ENCODE measurements at places on chromosomes 7 and 10.
A peak's percentile ranks its signal among the peaks of the same experiment; 100 is the strongest.

GRCh38 chr10:6514844-6515780 is 65.0 kb downstream of the PRKCQ start:
- DNase-seq: peak; percentile 65

DNA sequence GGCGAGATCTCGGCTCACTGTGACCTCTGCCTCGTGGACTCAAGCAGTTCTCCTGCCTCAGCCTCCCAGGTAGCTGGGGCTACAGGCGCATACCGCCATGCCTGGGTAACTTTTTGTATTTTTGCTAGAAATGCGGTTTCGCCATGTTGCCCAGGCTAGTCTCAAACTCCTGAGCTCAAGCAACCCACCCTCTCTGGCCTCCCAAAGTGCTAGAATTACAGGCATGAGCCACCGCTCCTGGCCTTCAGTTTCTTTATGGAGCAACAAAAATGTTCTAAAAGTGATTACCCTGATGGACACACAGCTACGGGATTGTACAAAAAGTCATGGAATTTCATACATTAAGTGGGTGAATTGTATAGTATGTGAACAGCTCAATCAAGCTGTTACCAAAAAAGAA is 216.0 kb downstream of the CALN1 start:
- DNase-seq: no peak

GRCh38 chr7:109967406-109967805 is 1123.5 kb upstream of the LRRN3 start:
- no peak for DNase-seq

DNA sequence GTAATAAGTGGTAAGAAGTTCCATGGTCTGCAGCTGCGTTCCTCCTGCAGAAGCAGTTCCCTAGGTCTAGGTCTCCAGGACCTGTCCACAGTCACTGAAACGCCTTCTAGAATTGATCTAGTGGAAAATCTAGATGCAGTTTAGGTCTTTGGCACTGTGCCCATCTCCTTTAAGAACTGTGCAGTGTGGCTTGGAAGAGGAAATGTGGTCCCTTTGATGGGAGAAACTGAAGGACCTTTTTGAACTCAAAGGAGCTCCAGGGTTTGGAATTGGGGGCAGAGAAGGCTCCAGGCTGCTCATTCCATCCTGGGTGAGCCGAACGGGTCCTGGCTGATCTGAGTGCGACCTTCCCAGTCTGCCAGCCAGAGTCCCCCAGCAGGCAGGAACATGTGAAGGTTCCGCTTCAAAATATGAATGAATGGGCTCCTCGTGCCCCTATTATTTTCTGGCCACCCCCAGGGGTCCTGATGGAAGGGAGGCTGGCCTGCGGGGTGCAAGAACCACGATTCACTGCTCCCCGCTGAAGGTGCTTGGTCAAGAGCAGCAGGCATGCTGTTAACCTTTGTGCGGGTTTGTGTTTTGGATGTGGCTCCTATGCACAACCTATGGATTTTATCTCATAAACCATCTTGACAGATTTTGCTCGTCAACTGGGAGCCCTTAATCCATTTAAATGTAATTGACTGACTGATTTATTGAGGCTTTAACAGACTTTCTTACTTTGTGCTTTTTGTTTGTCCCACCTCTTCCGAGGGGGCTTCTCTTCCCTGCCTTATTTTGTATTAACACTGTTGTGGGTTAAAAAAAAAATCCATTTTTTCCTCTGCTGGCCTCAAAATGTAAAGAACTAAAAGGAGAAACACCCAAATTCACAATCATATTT is 36.7 kb downstream of the ZNF467 start:
- DNase-seq: no peak

- no peak for DNase-seq
Measured at GRCh38 chr10:59366290-59366689, 3.9 kb upstream of the FAM13C start.

DNA sequence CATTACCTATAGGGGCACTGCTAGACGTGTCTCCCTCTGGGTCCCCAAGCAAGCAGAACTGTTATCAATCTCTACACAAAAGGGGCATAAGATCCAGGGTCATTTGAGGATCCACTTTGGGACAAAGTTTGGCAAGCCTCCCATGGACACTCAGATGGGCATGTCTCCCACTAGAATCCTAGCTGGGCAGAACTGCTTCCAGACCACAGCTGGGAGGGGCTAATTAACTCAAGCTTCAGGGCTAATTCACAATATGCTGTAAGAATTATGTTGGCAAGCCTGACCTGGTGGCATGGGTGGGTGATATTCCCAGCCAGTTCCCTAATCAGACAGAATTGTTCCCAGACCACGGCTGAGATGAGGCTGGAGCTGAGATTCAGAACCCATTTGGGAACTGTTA is 738.4 kb upstream of the FZD8 start:
- DNase-seq: no peak

- DNase-seq: no peak
Measured at GRCh38 chr10:114479836-114480235, 75.5 kb upstream of the AFAP1L2 start.

- peak; percentile 18 for DNase-seq
Measured at GRCh38 chr7:21941611-21942141, 4.0 kb downstream of the CDCA7L start.

GRCh38 chr7:30238721-30239441 is 45.5 kb upstream of the ZNRF2 start:
- peak; percentile 53 for DNase-seq

DNA sequence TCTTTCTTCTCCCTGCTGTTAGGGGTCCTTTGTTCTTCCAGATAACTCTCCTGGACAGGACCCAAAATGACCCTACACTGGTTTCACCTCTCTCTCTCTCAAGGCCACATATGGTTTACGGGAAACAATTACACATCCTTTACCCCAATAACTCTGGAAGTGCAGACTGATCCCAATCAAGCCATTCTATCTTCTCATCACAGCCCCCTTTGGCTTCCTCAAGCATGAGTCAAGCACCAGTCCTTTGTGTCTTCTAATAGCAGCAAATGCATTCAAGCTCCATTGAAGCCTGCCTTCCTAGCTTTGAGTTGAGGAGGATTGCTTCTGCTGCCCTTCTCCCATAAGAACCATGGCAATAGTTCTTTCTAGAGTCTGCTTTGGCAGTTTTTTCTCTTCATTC is 20.2 kb downstream of the C10orf67 start:
- DNase-seq: no peak

DNA sequence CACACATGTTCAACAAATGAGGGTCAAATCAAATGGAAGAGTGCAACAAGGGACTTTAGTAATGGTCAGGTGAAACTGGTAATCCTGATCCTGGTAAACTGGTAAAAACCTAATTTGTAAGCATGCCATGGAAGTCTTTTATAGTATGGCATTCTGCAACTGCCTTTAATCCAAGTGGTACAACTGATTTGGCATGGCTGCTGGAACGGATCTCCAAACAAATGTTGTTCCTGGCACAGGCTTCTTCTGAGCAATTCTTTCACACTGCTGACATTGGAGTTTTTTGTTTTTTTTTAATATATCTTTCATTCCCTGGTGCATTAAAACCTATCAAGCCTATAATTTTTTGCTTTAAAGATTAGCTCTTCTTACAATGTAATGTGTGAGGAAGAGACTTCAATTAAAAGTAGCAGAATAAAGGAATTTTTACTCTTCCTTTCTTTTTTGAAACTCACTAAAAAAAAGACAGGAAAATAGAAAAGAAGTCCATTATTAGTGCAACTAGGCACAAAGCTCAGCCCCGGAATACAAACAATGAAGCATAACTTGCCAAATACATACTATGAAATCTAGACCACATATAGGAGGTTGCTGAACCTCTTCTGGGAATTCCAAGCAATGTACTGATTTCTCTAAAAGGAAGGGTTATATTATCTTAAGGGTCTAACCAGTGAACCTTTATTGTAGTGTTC is 79.3 kb upstream of the OIT3 start:
- no peak for DNase-seq

DNA sequence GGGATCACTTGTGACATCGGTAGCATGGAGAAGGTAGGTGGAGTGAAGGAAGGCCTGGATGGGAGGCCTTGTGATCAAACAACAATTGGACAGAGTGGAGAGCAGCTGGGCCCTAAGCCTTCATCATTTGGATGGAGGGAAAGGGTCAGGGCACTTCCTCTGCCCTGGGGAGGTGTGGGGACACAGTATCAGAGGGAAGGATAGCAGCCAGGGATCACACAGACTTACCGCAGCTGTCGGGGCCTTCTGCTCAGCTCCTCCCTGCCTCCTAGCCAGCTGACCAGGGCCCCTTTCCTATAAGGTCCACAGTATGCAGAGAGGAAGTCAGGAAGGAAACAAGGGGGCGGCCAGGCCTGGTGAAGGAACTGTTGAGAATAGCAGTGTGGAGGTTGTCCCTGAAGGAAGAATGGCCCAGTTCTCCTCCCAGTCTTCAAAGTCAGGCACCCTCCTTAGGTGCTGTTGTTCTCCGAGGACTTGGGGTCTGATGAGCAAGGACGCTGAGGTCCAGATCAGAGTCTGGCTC is 62.1 kb downstream of the ABCC2 start:
- no peak for DNase-seq

DNA sequence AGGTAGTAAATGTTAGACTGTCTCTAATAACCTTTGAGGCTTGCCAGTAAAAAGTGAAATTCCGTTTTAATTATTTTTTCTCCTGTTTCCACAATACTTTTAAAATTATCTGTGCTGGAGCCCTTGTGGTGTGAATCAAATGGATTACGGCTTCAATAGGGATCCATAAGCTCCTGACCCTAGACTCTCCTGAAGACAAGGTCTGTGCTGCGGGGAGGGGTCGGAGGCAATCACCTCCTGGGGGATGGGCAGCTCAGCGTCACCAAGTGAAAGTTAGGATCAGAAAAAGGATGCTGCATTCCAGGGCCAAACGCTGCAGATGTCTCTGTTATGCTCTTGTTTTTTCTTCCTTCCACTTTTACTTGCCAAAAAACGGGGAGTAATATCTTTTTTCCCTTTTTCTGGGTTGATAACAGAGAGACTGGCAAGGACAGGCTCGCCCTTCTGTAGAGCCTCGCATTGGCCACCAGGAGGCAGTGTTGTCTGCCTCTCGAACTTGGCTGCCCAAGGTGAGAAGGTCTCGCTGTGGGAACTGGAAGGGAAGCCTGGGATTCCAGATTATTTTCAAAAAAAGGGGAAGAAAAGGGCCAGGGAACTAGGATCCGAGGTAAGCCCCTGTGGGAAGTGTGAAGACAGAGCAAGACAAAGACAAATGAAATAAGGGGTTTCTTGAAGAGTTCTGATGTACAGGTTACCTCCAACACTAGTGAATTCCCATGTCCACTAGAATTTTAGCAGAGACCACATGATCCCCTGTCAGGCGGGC is 621.9 kb downstream of the ACTR3B start:
- peak; percentile 5 for DNase-seq

- DNase-seq: no peak
Measured at GRCh38 chr10:15091418-15091817, 2.8 kb upstream of the ACBD7 start.

DNA sequence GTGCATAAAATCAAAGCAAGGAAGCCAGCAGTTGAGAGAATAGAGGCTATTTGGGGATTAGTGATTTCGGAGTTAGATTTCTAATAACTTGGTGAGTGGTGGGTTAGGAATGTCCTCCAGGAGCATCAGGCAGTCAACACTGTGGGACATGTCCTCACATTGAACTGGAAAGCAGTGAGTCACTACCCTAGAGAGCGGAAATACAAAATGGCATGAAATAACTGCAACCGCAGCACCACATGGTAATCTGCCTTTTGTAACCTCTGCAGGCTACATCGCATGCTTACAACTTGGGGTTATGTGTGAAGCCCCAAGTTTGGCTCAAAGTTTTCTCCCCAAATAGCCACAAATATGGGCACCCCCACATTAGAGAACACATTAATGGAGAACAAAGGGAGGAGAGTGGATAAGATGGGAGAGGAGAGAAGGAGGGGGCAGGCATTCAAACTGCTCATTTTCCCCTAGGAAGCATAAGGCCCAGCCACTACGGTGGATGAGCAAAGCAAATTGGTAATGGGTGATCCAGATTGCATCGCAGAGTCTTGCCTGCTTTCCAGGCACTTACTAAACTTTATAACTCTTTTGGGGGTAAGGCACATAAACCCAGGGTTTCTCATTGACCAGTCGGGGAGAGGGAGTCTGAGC is 22.0 kb upstream of the SLF2 start:
- DNase-seq: no peak

GRCh38 chr10:120975868-120976225 is 124.7 kb downstream of the WDR11 start:
- no peak for DNase-seq

DNA sequence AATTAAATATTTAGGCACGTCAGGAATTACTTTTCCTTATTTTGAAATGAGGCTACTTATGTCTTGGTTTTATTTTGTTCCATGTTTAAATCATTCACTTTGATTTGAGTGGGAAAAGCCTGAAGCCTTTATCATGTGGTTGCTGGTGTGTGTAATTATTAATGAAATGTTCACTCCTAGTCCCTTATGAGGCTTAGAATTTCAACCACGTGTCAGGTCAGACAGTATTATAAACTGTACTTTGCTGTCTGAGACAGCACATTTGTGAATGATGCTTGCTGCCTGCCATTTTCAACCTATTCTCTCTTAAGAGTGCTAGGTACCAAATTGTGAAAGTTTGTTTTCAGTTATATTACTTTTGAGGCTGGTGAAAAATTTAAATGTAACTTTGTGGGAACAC is 58.9 kb downstream of the COL17A1 start:
- DNase-seq: no peak

DNA sequence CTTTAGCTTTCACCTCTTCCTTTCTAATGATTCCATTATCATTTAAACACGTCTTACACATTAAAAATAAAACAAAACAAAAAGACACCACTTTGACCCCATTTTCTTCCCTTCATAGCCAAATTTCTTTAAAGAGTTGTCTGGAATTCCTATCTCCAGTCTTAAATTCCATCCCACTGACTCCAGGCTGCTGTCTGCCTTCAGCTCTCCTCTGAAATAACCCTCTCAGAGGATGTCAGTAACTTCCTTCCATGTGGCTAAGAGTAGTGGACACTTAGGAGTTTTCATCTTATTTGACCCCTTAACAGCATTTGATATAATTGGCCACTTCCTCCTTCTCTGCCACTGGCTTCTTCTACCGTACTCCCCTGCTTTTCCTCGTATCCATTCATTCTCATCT is 69.6 kb upstream of the MKX start:
- DNase-seq: no peak

DNA sequence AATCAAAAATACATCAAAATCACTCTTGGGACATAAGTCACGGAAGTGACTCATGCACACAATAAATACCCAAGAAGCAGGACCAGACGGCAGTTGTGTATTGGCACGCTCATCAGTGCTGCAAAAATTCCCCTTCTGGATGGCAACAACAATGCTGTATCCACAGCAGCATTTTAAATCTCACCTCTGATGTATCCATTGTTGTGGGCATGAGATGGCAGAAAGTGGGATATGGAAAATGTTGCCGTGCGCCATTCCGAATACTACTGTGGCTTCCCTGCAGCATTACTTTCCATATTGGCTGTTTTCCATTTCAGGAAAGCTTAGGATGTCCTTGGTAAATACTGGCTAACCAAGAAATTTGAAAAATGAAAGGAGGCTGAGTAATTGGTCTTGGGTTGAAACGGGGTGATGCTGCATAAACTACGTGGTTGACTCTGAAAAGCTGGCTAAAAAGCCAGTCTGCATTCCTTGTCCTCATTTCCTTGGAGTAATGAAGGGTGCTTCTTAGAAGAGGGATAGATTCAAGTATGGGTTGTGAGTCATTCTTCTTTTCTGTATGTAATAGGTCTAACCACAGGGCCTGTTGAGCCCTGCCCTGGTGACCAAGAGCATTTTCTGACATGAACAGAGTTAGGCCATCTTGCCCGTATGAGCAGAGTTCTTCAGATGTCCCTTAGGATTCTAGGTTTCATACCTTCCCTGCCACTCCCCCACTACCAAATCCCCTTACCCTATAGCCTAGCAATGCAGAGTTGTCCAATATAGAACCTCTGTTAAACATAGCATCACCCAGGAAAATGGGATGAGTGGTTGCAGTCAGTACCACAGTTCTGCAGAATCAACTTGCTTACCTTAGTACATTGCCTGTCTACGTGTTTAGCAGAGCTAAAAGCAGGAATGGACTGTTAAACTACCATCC is 36.3 kb upstream of the TOMM7 start:
- DNase-seq: no peak
